CD8-positive, alpha-beta memory T cell (primary cell): ENCODE measurements at places on chromosomes 2 and 18. TPM values are rescaled to one million over a fixed set of nuclear protein-coding genes. Genes with fewer than 3 reads are reported as not detected.

DNA sequence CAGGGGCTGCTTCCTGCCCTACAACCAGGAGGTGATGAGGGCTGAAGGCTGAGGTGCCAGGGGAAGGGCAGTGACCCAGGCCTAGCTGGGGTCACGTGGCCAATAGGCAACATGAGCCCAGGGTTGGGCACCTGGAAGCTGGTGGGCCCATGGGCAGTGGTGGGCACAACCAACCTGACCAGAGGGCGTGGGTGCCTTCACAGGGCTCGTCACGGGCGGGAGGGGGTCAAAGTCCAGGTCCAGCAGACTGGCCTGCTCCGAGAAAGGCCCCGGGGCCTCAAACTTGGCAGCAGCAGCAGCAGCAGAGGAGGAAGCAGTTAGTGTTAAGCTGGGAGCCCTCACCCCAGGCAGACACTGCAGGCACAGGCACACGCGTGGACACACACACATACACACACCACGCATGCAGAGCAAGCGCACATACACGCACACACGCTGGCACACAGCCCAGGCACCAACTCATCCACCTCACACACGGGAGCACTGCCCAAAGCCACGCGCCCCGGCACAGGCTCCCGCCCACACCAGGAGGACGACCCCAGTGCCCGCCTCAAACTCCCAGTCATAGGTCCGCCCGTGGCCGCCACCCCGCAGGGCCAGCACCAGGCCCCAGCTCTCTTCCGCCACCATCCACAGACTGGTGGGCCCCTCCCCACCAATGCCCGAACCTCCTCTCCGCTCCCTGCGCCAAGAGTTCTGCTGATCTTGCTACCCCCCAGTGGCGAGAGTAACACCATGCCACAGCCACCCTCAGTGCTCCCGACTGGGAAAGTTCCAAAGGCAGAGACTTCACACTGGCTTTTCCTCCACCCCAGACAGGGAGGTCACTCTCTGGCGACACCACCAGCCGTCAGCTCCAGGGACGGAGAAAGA, 53.0 kb downstream of the BIN1 start:
- H3K27ac ChIP-seq: no peak overlapping the region
- H3K4me3 ChIP-seq: no peak overlapping the region
- H3K4me1 ChIP-seq: peaks cover 3% of the 10 kb centered on the region

GRCh38 chr2:42048299-42049220, 739 bp downstream of the PKDCC start:
- no peaks in the 10 kb centered on the region for H3K36me3 ChIP-seq
- no peak for DNase-seq
- H3K27ac ChIP-seq: peak overlapping the region; percentile 9
- peaks cover 5% of the 10 kb centered on the region for H3K27me3 ChIP-seq
- no peak overlapping the region for H3K4me3 ChIP-seq

DNA sequence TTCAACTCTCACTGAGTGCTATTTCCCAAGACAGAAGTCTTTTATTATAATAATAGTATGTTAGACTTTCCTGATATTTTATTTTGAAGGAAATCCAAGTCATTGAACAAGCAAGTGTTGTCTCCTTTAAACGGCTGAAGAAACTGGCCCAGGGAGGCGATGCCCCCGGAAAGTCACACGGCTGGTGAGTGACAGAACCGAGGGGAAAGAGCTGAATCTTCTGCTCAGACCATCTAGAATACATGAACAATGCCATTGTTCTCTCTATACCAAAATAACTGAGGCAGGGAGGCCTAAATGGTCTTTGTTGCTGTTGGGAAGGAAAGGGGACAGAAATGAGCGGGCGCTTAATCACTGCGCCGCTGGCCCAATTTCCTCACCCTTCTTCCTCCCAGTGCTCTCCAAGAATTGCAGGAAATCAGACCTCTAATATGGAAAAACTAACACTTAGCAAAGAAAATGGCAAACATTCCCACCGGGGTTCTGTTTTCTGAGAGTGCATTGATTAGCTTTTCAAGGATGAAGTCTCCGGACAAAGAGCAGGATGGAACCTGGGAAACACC, 101.5 kb downstream of the KLF7 start:
- H3K4me1 ChIP-seq: no peaks in the 10 kb centered on the region
- no peaks in the 10 kb centered on the region for H3K27me3 ChIP-seq
- H3K36me3 ChIP-seq: no peaks in the 10 kb centered on the region
- H3K27ac ChIP-seq: no peak overlapping the region
- DNase-seq: no peak
- H3K4me3 ChIP-seq: no peak overlapping the region

- H3K27ac ChIP-seq: no peak overlapping the region
- H3K36me3 ChIP-seq: no peaks in the 10 kb centered on the region
- no peak for DNase-seq
- no peaks in the 10 kb centered on the region for H3K27me3 ChIP-seq
- no peak overlapping the region for H3K4me3 ChIP-seq
Measured at GRCh38 chr2:60331115-60331809, 222.2 kb downstream of the BCL11A start.

GRCh38 chr2:128442053-128442751, 123.5 kb upstream of the HS6ST1 start:
- H3K4me3 ChIP-seq: no peak overlapping the region
- no peaks in the 10 kb centered on the region for H3K27me3 ChIP-seq
- no peaks in the 10 kb centered on the region for H3K36me3 ChIP-seq
- no peak for DNase-seq

GRCh38 chr18:50453014-50453680, 78.3 kb downstream of the SKA1 start:
- no peak overlapping the region for H3K27ac ChIP-seq
- no peak overlapping the region for H3K4me3 ChIP-seq
- no peaks in the 10 kb centered on the region for H3K4me1 ChIP-seq

GRCh38 chr2:155519529-155520130, 812.9 kb downstream of the NR4A2 start:
- H3K4me3 ChIP-seq: no peak overlapping the region
- H3K27ac ChIP-seq: no peak overlapping the region
- no peak for DNase-seq
- no peaks in the 10 kb centered on the region for H3K4me1 ChIP-seq
- H3K36me3 ChIP-seq: no peaks in the 10 kb centered on the region

GRCh38 chr2:149342509-149342908, 12.1 kb downstream of the LYPD6 start:
- H3K4me3 ChIP-seq: no peak overlapping the region
- no peak overlapping the region for H3K27ac ChIP-seq
- H3K27me3 ChIP-seq: no peaks in the 10 kb centered on the region
- no peaks in the 10 kb centered on the region for H3K36me3 ChIP-seq
- H3K4me1 ChIP-seq: no peaks in the 10 kb centered on the region

GRCh38 chr18:73879766-73880165, 267.9 kb downstream of the FBXO15 start:
- H3K27me3 ChIP-seq: no peaks in the 10 kb centered on the region
- H3K4me1 ChIP-seq: no peaks in the 10 kb centered on the region
- H3K4me3 ChIP-seq: no peak overlapping the region
- H3K27ac ChIP-seq: no peak overlapping the region
- no peak for DNase-seq

DNA sequence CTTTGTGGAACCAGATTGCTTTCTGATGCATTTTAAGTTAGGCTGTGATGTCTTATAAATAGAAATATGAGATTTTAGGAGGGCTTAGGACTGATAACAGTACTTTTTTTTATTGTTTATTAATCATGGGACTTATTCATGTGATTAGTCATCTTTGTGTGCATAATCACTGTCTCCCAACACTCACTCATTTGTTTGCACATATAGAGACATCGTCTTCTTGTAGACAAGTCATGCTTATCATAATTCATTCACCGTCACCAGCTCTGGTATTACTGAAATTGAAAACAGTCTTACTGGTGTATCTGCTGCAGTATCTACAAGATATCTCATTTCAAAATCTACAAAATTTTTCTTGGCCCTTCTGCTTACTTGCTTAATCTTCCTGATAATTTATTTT, 45.8 kb downstream of the WDR7 start:
- H3K27ac ChIP-seq: no peak overlapping the region
- no peaks in the 10 kb centered on the region for H3K4me1 ChIP-seq
- H3K36me3 ChIP-seq: no peaks in the 10 kb centered on the region
- no peak for DNase-seq

Gene POTEC
- total RNA-seq: not detected

Gene DES
- not detected for total RNA-seq

Gene TTN
- 0.80 TPM for total RNA-seq

Gene RGPD4
- 0.64 TPM for total RNA-seq

Gene FABP1
- total RNA-seq: not detected

Gene SEPTIN10
- 0.69 TPM for total RNA-seq
